ENCODE measurements at places on chromosomes 1 and 21.

GRCh38 chr1:245062741-245063305 lies 92.0 kb upstream of the KIF26B start:
- no peak for DNase-seq

GRCh38 chr21:33028287-33028670 lies 2.5 kb downstream of the OLIG2 start:
- no peak for DNase-seq

DNA sequence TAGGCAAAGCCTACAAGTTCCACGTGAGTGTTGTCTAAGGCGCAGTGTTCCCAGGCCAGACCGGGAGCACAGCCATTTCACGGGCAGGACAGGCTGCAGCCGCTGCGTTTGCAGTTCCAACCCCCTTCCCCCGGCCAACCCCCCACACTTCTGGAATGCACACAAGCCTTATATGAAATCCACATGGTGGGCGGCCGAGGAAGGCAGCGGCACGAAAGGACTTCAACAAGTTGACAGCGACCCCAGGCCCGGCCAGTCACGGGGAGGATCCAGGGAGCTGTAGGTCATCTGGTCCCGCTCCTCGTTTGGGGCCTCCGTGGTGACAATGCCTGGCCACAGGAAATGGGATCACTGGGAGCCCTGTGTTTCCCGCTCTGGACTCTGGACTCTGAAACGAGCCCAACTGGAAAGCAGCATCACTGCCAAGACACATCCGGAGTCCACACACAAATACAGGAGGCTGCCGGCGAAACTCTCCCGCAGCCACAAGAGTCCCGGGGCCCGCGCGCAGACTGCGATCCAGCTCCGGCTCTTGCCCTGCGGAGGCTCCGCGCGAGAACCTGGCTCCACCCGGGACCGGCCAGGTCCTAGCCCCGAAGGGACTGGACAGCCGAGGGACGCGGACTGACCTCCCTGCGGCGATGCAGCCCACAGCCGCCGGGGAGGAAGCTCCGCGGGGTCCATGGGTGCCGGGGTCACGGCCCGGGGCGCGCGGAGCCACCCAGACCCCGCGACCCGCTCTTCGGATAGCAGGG lies 794 bp downstream of the NID1 start:
- DNase-seq, result no peak

- no peak for DNase-seq
Measured at GRCh38 chr1:145994391-145995120, 1.8 kb downstream of the TXNIP start.

GRCh38 chr1:25685938-25686665 lies 69.5 kb downstream of the MAN1C1 start:
- no peak for DNase-seq

DNA sequence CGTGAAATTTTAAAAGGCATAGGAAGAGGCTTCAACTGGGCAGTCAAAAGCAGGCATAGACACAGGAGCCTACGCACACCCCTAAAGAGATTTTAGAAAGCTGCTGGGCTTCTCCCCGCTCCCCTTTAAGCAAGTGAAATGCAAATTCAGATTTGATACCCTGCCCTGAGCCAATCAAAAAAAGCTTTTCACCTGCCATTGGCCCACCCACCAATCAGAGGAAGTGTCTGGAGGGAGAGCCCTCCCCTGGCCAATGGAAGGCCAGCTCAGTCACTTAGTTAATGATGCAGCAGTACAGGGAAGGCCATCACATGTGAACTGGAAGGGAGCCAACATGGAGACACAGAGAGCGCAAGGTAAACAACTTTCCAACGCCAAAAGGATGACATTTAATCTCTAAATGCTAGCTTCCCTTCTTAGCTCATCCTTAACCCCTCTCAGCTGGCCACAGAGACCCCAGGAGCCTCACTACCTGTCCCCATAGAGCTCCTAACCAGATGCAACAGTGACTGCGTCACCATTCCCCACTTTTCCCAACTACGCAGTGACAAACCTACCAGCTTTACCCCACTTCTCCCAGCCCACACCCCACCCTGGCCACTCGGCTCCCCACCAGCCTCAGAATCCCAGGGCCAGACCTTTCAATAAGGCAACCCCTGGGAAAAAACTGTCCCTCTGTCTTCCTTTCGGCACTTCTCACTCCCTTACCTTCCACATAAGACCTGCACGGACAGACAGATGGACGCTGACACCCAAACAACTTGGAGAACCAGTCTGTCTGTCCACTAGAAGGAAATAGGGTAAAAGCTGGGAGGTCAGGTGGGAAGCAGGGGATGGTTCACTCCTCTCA lies 71.0 kb downstream of the CD46 start:
- DNase-seq, result no peak

- no peak for DNase-seq
Measured at GRCh38 chr1:220432408-220432807, 95.5 kb upstream of the MARK1 start.

- no peak for DNase-seq
Measured at GRCh38 chr1:39489567-39490239, 1.7 kb upstream of the BMP8A start.

- no peak for DNase-seq
Measured at GRCh38 chr1:21341022-21341421, 50.8 kb upstream of the ECE1 start.

- no peak for DNase-seq
Measured at GRCh38 chr1:224558904-224559303, 57.2 kb upstream of the CNIH3 start.

DNA sequence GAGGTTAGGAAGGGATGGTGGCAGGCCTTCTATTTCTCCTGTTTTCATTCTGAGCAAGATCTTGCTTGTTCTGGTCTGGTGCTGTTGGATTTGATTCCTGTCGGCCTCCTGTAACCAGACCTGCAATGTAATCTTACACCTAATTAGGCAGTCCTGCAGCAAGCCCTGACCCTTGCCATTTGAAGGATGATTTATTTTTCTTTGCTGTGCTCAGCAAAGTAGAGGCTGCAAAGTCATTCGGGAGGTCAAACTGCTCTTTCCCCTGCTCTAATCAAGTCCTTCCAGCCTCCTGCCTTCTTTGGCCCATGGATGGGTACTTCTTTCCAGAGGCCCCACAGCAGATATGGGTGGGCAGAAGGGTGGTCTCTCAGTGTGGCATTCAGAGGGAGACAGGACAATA lies 417.7 kb upstream of the USP24 start:
- DNase-seq, result no peak

DNA sequence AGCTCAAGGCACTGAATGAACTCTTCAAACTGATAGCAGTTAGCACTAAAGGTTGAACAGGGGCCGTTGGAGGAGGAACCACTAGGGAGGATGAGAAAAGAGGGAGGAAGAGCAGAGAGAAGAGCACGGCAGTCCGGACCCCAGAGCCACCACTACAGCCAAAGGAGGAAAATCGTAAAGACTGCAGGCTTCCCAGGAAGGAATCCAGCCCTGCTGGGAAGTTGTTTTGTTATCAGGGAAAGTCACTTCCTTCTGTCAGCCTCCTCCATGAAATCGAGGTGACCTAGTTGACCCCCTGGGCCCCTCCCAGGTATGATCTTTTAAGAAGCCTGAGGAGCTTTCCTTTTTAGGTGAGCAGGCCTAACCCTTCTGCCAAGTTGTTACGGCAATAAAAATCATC lies 88.2 kb downstream of the PBX1 start:
- DNase-seq, result no peak

DNA sequence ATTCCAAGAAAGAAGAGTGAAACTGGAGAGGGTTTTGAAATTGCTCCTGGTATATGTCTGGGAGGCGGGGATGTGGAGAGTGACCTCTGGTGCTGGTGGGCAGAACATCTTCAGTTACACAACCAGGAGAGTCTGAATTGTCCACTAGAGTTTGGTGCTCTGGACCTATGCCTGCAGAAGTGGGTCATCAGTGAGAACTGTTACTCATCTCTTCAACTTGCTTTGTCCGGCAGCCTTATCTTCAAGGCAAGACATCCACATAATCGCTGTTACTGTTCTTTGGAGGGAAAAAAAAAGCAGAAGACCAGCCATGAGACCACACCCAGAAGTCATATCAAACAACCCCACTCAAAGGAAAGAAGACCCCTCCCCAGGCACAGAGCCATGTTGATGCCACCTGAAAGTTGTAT lies 14.9 kb downstream of the SH2D1B start:
- no peak for DNase-seq
